ENCODE measurements at places on chromosomes 1 and 21.

DNA sequence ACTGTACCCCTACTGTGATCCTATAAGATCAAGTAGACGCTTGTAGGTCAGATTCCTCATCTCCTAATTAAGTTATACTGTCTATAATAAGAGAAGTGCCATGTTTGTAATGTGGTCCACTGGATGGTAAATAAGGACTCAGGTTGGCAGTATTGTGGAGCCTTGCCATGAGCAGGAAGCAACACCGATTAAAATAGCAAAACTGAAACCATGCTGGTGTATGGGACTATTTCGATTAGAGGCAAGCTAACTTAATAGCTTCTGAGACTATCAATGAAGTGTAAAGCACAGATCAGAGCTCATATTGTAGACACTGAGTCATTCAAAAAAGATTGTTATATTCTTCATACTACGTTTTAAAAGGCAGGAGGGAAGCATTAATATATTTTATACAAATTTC is 348.8 kb downstream of the HHAT start:
- no peak for DNase-seq

- DNase-seq, result peak; percentile 76
These were observed 14.8 kb upstream of the CDCP2 start for GRCh38 chr1:54167422-54168139.

DNA sequence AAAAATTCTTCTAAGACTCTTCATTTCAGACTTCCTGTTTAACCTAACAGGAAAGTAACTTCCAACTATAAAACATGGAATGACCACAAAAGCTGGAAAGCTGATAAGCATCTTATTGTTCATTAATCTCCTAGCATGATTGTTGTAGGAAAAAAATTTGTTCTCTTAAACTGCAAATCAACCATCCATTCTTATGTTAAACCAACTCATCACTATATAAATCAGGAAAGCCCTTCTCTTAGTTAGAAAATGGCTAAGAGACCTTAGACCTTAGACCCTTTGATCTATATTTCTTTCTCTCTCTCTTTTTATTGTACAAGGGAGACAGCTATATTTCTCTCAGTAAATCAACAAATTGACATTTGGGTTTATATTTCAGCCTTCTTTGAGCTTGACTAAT is 101.4 kb downstream of the UBE2U start:
- DNase-seq, result no peak

- no peak for DNase-seq
These were observed 14.2 kb downstream of the UCK2 start for GRCh38 chr1:165841582-165842017.

DNA sequence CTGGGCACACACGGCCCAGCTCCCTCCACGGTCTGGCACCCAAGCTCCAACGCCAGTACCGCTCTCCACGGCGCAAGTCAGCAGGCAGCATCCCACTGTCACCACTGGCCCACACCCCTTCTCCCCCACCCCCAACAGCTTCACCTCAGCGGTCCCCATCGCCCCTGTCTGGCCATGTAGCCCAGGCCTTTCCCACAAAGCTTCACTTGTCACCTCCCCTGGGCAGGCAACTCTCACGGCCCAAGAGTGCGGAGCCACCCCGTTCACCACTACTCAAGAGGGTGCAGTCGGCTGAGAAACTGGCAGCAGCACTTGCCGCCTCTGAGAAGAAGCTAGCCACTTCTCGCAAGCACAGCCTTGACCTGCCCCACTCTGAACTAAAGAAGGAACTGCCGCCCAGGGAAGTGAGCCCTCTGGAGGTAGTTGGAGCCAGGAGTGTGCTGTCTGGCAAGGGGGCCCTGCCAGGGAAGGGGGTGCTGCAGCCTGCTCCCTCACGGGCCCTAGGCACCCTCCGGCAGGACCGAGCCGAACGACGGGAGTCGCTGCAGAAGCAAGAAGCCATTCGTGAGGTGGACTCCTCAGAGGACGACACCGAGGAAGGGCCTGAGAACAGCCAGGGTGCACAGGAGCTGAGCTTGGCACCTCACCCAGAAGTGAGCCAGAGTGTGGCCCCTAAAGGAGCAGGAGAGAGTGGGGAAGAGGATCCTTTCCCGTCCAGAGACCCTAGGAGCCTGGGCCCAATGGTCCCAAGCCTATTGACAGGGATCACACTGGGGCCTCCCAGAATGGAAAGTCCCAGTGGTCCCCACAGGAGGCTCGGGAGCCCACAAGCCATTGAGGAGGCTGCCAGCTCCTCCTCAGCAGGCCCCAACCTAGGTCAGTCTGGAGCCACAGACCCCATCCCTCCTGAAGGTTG is 97.6 kb downstream of the PIK3R3 start:
- no peak for DNase-seq
